ENCODE measurements at places on chromosomes 12 and 14. TPM values are rescaled to one million over a fixed set of nuclear protein-coding genes. Genes with fewer than 3 reads are reported as not detected.

Gene UBR7
- total RNA-seq, result 20.2 TPM

DNA sequence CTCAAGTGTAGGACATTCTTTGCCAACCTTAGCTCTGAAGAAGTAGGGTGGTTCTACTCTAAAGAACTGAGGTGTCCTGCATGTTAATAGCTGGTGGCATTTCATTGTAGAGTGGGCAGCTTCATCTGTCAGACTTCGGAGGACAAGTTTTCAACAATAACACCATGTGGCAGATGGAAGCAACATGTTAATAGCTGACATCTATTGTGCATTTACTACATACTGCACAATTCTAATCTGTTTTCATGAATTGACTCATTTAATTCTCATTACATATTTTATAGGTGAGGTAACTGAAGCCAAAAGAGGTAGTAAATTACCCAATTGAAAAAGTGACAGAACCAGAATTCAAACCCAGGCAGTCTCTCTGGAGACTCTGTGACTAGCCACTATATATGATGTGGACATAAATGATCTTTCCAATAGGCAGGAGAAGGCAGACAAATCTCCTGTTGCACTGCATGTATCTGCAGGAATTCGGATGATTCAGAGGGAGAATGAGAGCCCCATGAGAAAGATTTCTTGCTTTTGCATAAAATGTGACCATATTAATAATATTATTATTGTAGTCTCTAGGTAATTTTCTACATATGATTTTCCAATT lies 137.2 kb upstream of the E2F7 start:
- DNase-seq, result no peak

Gene KRT85
- total RNA-seq, result not detected

GRCh38 chr12:68263366-68263765 lies 10.0 kb upstream of the IL22 start:
- no peak for DNase-seq

DNA sequence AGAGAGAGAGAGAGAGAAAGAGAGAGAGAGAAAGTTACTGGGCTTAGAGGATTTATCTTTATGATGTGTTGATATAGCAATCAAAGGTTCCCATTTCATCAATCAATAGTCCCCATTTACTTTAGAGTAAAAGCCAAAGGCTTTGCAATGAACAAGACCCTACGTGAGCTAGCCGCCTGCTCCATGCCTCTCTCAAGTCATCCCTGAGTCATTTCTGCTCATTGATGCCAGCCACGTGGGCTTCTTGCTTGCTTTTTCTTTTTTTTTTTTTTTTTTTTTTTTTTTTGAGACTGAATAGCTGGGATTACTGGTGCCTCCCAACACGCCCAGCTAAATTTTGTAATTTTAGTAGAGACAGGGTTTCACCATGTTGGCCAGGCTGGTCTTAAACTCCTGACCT lies 70.9 kb downstream of the GPR135 start:
- no peak for DNase-seq

GRCh38 chr14:94998685-94999084 lies 158.6 kb downstream of the DICER1 start:
- DNase-seq, result no peak

Gene TMBIM6
- total RNA-seq, result 379 TPM
